ENCODE measurements at places on chromosomes 4 and X. TPM values are rescaled to one million over a fixed set of nuclear protein-coding genes. Genes with fewer than 3 reads are reported as not detected.

Gene DDIT4L
- 0.21 TPM for total RNA-seq

Gene HMGN5
- total RNA-seq: 4.0 TPM

Gene TAF7L
- total RNA-seq: not detected

DNA sequence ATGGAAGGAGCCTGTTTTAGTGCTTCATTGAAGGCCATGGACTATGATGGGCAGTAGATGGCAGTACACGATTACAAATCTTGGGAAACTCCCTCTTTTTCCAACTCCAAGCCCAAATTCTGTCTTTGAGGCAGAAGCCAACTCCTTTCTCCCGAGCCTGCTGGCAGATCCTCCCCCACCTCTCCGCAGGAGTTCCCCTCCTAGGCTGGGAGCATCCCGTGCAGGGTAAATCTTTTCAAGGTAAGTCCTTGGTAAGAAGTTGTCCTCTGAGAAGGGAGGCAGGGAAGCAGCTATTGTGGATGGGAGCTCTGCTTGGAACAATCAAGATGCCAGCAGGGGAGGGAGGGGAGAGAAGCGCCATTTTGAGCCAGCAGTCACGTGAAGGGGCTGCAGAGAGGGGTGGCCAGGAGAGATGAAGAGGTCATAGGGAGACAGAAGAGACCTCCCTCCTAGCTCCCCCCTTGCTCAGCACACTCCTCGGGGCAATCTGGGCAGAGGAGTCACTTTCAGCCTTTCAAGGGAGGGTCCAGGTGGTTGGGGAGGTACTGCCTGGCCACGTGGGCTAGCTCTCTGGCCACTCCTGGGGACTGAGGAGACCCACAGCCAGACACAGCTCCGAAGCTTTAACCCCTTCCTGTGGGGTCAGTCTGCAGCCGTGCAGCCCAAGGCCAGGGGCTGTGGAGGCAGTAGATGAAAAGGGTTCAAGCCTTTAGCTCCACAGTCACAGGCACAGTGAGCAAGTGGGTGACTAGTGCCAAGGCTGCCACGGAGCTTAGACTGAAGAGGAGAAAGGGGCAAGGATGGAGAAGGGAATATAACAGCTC is 9.6 kb downstream of the CC2D2A start:
- no peaks in the 10 kb centered on the region for H3K4me1 ChIP-seq
- no peaks in the 10 kb centered on the region for H3K27me3 ChIP-seq
- DNase-seq: no peak
- no peaks in the 10 kb centered on the region for H3K36me3 ChIP-seq

- peaks cover 11% of the 10 kb centered on the region for H3K4me1 ChIP-seq
- no peaks in the 10 kb centered on the region for H3K27me3 ChIP-seq
- no peak for DNase-seq
- H3K27ac ChIP-seq: no peak overlapping the region
- H3K36me3 ChIP-seq: peaks cover 5% of the 10 kb centered on the region
Observed at GRCh38 chr4:88693792-88694191, 3.8 kb downstream of the NAP1L5 start.

GRCh38 chr4:183354219-183354618 is 32.0 kb upstream of the CLDN24 start:
- H3K27me3 ChIP-seq: peaks cover 12% of the 10 kb centered on the region
- H3K27ac ChIP-seq: no peak overlapping the region
- no peak for DNase-seq
- H3K4me1 ChIP-seq: peaks cover 8% of the 10 kb centered on the region
- no peak overlapping the region for H3K4me3 ChIP-seq
- H3K36me3 ChIP-seq: no peaks in the 10 kb centered on the region

DNA sequence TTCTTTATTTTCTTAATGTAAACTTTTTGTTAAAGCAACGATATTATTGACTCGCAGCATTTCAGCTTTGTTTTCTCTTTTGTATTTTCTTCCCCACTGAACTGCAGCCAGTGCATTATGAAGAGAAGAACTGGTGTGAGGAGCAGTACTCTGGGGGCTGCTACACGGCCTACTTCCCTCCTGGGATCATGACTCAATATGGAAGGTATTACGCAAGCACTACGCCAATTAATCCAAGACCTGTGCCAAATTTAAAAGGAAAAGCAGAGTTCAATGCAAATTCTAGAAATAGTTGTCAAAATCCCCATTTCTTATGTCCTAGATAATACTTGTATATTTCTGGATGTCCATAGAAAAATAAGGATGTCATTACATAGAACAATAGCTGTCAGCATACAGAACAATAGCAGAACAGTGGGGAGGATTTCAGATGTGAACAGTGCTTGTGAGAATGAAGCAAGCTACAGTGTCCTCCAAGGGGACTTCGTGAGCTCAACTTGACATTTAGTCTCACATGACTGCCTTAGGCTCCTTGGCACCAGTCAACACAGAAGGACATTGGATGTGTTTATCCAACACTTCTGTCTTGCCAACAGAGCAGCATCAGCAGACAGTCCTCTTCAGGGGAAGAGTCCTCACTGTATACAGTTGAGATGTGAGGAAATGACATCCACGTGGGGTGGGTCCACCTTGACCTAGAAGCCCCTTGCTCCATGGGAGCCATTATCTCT is 85.9 kb downstream of the MAOA start:
- H3K27ac ChIP-seq: no peak overlapping the region
- no peaks in the 10 kb centered on the region for H3K27me3 ChIP-seq
- H3K36me3 ChIP-seq: no peaks in the 10 kb centered on the region

DNA sequence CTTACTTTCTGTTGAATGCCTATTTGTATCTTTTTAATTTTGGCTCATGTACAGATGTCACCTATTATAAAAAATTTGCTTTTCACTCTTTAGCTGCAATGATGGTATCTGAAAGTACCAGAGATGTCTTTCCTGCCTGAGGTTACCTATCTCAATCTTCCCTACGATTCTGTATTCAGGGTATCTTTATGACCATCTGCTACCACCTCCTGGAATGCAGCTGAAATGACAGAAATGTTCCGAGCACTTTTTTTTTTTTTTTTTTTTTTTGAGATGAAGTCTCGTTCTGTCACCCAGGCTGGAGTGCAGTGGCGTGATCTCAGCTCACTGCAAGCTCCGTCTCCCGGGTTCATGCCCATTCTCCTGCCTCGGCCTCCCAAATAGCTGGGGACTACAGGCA is 136.4 kb downstream of the REPS2 start:
- H3K27me3 ChIP-seq: peaks cover 11% of the 10 kb centered on the region
- no peaks in the 10 kb centered on the region for H3K36me3 ChIP-seq
- H3K27ac ChIP-seq: no peak overlapping the region
- DNase-seq: no peak
- no peak overlapping the region for H3K4me3 ChIP-seq
- H3K4me1 ChIP-seq: no peaks in the 10 kb centered on the region

DNA sequence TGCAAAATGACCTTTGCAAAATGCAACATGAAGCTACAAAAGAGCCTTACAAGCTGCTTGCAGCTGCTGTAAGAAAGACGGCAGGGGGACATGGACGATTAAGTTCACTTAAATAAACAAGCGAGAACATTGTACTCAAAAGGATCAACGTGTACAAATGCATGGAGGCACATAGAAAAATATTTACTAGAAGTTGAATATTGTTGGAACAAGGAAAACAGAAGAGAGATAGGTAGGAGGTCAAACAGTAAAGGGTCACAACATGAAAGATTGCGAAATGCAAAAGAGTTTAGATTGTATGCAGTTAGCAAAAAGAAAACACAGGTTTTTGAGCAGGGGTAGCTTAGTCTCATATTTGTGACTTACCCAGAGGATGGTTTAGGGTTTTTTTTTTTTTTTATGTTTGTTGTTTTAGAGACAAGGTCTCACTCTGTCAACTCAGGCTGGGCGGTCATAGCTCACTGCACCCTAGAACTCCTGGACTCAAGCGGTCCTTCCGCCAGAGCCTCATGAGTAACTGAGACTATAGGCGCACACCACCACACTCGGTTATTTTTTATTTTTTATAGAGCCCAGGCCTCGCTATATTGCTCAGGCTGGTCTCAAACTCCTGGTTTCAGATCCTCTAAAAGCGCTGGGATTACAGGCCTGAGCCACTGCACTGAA is 1.4 kb upstream of the PHF8 start:
- peaks cover 15% of the 10 kb centered on the region for H3K4me1 ChIP-seq
- peaks cover 6% of the 10 kb centered on the region for H3K36me3 ChIP-seq
- peak overlapping the region; percentile 96 for H3K4me3 ChIP-seq
- H3K27me3 ChIP-seq: no peaks in the 10 kb centered on the region
- no peak for DNase-seq

Gene HS3ST1
- total RNA-seq: 0.19 TPM

DNA sequence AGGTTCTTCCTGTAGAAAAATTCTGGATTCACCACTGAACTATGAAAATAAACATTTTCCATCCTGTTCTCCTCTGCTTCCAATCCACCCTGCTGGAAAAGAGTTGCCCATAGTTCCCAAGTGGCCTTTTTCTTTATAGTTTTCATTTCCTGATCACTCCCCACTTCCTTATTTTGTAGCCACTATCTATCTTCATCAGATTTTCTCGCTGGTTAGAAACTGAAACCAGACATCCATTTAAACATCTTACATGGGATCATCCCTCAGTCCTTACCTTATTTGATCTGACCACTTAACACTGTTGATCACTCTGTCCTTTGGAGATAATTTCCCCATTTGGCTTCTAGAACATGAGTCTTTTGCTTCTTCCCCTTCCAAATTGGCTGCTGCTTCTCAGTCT is 42.2 kb upstream of the SCOC start:
- peaks cover 5% of the 10 kb centered on the region for H3K4me1 ChIP-seq
- no peak overlapping the region for H3K27ac ChIP-seq
- DNase-seq: no peak
- H3K27me3 ChIP-seq: peaks cover 24% of the 10 kb centered on the region
- H3K4me3 ChIP-seq: no peak overlapping the region

DNA sequence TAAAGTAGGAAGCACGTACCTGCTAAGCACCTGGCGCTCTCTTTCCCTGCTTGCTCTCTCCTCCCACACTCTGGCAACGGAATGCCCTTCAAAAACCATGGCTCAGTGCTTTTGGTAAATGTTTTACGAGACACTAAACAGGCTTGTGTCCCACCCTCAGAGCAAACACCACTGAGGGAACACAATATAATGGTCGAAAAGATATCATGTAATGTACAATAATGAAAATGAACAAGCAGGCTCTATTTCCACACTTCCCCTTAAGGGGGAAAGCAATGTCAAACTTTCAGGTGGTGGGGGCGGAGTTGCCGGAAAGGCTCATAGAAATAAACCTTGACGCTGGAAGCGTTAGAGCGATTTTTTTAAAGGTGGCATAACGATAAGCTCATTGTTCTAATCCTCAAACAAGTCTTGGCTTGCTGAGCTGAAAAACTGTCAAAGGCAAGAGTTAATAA is 115.1 kb downstream of the RBM47 start:
- H3K27me3 ChIP-seq: peaks cover 5% of the 10 kb centered on the region
- no peak overlapping the region for H3K4me3 ChIP-seq
- H3K36me3 ChIP-seq: no peaks in the 10 kb centered on the region
- H3K4me1 ChIP-seq: peaks cover 10% of the 10 kb centered on the region

DNA sequence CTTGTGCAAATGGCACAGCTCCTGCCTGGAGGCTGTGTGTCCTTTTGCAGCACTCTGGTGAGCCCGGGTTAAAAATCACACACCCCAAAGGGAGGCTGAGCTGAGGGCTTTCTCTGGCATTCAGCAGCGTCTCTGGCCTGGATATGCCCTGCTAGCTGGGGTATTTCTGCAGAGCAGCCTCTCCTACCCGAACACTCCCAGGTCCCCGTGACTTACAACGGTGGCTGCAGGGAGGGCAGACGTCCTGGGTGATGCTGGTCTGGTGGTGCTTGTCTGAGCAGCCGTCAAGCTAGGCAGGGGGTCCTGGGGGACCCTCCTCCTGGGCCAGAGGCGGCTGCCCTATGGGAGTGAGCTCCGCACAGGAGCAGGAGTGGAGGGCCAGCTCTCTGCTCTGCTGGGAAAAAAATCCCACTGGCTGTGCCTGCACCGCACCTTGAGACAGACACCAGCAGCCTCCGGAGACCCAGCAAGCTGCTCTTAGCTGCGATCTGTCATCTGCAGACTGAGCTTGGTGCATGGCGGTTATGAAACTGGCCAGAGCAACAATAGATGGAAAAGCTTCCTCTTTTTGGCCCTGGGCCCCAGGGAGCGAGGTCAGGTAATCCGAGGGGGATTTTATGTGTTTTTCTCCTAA is 41.3 kb upstream of the ASMTL start:
- H3K4me1 ChIP-seq: peaks cover 35% of the 10 kb centered on the region
- H3K36me3 ChIP-seq: peaks cover 34% of the 10 kb centered on the region
- no peaks in the 10 kb centered on the region for H3K27me3 ChIP-seq
- DNase-seq: peak; percentile 39

Gene TMLHE
- total RNA-seq: 9.2 TPM

Gene MAGEB10
- total RNA-seq: not detected

DNA sequence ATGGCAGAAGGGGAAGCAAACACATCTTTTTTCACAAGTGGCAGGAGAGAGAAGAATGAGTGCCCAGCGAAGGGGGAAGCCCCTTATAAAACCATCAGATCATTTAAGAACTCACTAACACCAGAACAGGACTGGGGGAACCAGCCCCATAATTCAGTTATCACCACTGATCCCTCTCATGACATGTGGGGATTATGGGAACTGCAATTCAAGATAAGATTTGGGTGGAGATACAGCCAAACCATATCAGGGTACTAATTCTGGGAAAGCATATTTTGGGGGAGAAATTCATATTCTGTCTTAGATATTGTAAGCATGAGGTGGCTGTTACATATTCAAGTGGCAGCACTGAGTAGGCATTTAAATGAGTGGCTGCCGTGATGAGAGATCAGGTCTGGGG is 87.8 kb downstream of the RAPGEF2 start:
- no peaks in the 10 kb centered on the region for H3K4me1 ChIP-seq
- no peaks in the 10 kb centered on the region for H3K36me3 ChIP-seq
- H3K4me3 ChIP-seq: no peak overlapping the region
- H3K27ac ChIP-seq: no peak overlapping the region
- no peaks in the 10 kb centered on the region for H3K27me3 ChIP-seq
- no peak for DNase-seq

- H3K4me1 ChIP-seq: peaks cover 14% of the 10 kb centered on the region
- DNase-seq: no peak
- H3K27ac ChIP-seq: no peak overlapping the region
- no peaks in the 10 kb centered on the region for H3K27me3 ChIP-seq
- no peak overlapping the region for H3K4me3 ChIP-seq
- H3K36me3 ChIP-seq: peaks cover 86% of the 10 kb centered on the region
Observed at GRCh38 chr4:168240821-168241220, 77.7 kb downstream of the DDX60 start.

Gene CCDC160
- not detected for total RNA-seq

Gene SMIM10L2A
- total RNA-seq: 0.38 TPM

- no peaks in the 10 kb centered on the region for H3K27me3 ChIP-seq
Observed at GRCh38 chrX:52424656-52425055, 55.8 kb downstream of the XAGE2 start.

Gene RHOXF1
- not detected for total RNA-seq

DNA sequence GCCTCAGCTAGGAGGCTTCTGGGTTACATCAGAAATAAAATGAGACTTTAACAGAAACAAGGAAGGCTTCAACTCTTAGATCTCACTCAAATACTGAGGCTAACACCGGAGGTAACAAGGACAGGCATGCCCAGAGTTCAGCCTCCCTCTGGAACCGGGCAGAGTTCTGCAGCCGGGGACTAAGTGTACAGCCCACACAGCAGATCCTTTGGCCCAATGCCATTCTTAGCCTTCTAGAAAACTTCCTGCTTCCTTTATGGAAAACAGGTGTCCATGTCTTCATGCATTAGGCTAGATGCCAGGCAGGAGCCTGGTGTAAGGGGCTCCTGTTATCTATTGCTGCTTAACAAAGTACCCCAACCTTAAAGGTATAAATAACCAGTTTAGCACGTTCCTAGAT is 369.7 kb downstream of the BCOR start:
- no peak overlapping the region for H3K4me3 ChIP-seq
- no peak for DNase-seq
- H3K27ac ChIP-seq: no peak overlapping the region
- H3K27me3 ChIP-seq: peaks cover 6% of the 10 kb centered on the region
- peaks cover 14% of the 10 kb centered on the region for H3K4me1 ChIP-seq
- H3K36me3 ChIP-seq: no peaks in the 10 kb centered on the region

Gene TXLNG
- total RNA-seq: 10.2 TPM
